ENCODE measurements at places on chromosomes 13 and 19. TPM values are rescaled to one million over a fixed set of nuclear protein-coding genes. Genes with fewer than 3 reads are reported as not detected.

GRCh38 chr13:51475727-51476501, 23.1 kb upstream of the INTS6 start:
- no peak for DNase-seq

GRCh38 chr13:105087945-105088344, 1447.5 kb downstream of the EFNB2 start:
- no peak for DNase-seq

RDH8 gene
- total RNA-seq, result 0.12 TPM

KLK7 gene
- not detected for total RNA-seq

- DNase-seq, result no peak
These were observed 128.3 kb downstream of the URI1 start for GRCh38 chr19:30070198-30070967.

DNA sequence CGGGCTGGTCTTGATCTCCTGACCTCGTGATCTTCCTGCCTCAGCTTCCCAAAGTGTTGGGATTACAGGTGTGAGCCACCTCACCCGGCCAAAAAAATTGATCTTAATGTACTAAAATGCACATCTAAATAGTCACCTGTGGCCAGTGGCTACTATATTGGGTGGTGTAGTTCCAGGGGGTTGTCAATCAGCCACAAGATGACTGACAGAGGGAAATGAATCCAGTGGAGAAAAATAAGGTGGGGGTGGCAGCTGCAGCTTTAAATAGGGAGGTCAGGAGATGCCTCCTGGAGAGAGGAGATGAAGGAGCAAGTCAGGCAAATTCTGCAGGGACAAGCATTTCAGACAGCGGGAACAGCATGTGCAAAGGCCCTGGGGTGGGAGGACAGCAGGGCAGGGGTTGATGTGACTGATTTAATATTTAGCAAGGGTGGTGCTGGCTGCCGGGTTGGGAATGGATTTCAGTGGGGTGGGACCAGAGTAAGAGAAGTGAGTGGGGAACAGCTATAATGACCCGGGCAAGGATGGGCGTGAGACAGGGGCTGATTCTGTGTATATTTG, 18.0 kb downstream of the TIMM13 start:
- no peak for DNase-seq

- no peak for DNase-seq
These were observed 700.0 kb downstream of the SLITRK6 start for GRCh38 chr13:85099245-85099644.

PALM3 gene
- under 0.01 TPM for total RNA-seq

DNA sequence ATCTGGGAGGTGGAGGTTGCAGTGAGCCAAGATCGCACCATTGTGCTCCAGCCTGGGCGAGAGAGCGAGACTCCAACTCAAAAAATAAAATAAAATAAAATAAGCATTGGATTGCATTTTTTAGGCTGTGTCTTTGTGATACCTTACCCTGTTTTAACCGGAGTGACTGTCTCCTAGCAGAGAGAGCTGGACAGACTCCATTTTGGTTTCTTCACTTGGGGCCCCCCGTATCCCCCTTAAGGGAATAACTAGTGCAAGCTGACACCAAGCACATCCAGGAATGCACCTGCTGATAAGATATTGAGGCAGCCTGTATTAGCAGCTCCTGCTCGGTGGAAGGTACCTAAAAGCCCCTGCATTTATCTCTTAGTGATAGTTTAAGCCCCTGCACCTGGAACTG, 20.8 kb upstream of the GPR32 start:
- no peak for DNase-seq

GRCh38 chr19:47863514-47863936, 4.5 kb downstream of the TPRX2 start:
- DNase-seq, result peak; percentile 69

DNA sequence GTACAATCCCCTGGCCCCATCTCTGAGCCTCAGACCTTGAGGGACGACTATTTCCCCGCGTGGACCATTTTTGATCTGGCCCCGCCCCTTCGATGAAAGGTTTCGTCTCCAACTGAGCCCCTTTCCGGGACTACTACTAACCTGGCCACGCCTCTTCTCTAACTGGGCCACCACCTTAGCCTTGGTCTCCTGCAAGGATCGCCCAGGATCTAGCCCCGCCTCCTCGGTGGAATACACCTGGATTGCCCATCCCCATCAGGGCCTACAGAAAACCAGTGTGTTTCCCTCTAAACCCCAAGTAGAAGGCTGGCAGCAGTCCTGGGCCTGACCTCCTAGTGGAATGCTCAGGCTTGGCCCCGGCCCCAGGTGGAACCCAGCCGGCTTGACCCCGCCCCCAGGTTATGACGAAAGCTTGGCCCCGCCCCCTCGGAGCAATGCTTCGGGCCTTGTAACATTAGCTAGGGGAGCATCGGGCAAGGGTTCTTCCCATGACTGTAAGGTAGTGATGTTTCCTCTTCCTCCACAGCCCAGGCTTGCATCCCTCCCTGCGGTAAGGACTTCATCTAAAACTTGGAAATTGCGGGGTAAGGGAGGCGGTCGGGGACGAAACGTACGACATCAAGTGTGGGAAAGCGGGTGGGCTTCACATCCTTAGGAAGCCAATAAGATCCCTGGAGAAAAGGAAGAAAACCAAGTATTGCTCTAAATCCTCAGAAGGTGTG, 9.1 kb downstream of the SPACA6 start:
- DNase-seq, result peak; percentile 56

DNA sequence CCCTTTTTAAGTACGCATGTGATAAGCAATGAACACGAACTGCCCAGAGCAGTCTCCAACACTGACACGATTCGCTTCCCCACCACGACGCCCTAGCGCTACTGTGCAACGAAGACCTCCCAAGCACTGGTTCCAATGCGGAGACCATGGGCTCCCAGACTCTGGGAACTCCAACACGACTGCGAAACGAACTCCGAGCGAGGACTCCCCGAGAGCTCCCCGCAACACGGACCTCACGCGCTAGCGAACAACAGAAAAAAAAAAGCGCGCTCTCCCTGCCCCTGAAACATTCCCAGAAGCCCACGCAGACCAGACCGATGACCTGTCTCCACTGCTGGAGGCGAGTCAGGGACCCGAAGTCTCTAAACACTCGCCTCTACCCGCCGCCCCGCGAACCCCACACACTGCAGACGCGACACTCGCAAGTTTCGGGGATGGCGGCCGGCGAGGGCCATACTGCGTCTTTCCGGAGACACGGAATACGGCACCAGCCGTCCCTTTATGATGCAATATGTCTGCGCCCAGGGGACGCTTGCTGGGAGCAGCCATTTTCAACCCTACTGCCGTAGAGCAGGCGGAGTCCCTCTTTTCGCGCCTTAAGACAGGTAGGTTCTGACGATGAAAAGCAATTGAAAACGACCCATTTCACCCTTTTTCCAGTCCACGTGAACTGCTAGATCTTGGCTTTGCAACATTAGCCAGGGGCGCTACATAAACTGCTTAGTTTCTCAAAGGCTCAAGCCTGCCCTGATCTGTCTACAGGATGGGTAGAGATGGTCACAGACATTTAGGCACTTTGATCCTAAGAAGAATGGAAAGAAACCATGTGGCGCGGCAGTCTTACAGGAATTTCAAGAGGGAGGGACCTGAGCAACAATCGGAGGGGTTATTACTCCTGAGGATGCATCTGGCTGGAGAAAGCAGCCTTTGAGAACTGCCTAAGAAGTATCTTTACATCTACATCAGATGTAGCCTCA, at the start of gene ZNF577:
Gene ZNF577 (minus strand): TSS at position 430 of the 977 bp plus-strand sequence. CDS start 7,569 bp downstream, outside the sequence.
- peak; percentile 84 for DNase-seq

DNA sequence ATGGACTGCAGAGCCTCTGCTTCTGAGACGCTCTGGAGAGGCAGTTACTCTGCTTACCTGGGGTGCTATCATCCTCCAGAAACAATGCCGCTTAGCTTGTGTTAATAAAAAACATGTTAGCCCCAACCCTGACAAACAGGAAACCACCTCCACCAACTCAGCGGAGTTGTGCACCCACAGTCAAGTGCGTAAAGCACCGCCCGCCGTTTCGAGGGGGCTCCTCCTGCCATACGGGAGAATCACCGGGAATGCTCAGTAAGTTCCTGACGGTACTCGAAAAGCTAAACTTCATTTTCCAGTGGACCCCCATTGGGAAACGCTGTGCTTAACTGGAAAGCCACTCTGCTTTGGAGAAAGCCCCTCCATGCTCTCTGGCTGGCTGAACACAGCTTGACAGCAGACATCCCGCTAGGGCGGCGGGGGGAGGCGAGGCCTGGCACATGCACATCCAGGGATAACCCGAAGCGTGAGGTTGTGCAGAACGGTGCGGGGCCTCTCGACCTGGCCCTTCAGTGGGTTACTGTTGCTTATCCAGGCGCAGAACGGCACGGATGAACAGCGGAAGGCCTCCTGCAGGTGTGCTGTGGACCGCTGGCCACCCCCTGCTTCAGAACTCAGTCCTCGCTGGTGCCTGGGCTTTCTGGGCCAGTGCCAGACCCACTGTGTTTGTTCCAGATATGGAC, 17.1 kb downstream of the GAS6 start:
- DNase-seq, result no peak

GRCh38 chr13:66981912-66982311, 248.2 kb downstream of the PCDH9 start:
- DNase-seq, result no peak

ZNF304 gene
- total RNA-seq, result 11.7 TPM

DNA sequence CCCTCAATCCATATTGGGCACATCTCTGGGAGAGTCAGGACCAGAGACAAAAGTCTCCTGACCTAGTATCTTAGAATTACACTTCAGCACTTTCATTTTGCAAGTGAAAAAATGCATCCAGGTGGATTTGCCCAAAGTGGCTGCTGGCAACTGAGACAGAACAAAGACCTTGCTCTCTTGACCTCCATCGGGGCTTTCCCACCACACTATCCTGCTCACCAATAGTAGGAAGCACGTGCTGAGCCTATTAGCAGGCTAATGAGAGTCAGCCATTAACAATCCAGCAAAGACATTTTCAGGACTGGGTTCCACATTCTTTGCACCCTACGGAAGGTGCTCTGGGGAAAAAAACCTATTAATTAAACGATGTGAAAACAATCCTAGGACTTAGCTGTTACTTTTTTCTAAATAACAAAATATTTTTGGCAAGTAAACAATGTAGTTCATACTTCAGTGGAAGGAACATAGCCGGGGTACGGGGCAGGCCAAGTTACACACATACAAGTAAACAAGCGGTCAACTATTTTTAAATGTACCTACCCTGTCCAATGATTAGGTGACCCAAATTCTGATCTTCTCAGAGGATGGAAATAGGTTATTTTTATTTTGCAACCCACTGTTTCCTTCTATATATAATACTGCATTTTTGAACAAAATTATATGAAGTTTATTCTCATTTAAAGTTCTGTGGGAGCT, 78.6 kb downstream of the CDADC1 start:
- DNase-seq, result no peak

DNA sequence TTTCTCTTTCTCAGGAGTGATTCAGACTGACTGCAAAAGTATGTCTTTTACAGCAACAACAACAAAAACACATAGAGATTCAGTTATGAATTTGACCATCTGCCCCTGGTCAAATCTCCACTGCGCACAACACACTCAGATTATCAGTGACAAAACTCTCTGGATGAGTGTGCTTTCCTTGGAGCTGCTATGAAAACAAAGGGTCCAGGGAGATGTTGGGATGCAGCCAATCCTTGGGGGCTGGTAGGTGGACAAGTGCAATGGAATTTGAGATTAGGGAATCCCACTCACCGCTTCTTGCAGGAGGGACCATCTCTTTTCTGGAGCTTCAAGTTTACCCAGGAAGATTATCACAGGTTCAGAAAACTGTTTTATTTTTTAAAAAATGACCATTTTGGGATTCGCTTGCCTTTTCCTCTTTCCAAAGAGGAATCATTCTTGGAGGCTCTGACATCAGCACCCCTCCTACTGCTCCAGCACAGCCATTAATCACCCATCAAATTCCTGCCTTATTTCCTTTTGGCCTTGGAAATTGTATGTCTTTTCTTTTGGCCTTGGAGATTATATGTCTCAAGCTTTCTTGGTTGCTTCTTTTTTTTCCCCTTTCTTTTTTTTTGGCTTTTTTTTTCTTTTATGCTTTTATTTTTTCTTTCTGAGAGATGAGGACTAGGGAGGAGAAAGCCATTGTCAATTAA, 311.8 kb downstream of the TSHZ3 start:
- no peak for DNase-seq

DNA sequence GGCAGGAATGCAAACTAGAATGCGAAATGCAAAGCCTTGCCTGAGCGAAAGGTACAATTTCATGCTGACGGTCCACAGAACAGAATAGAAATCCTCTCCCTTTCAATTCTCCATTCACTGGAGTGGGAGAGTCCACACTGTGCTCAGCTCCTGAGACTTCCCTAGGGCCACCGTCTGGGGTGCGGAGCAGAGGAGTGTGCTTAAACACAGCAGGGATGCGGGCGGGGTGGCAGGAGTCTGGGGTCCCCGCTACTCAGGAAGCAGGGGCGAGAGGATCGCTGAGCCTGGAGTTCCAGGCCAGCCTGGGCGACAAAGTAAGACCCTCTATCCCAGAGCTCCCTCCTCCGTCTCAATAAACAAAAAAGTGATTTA, 552 bp upstream of the ZNF816 start:
- no peak for DNase-seq

TTYH1 gene
- total RNA-seq, result not detected

DNA sequence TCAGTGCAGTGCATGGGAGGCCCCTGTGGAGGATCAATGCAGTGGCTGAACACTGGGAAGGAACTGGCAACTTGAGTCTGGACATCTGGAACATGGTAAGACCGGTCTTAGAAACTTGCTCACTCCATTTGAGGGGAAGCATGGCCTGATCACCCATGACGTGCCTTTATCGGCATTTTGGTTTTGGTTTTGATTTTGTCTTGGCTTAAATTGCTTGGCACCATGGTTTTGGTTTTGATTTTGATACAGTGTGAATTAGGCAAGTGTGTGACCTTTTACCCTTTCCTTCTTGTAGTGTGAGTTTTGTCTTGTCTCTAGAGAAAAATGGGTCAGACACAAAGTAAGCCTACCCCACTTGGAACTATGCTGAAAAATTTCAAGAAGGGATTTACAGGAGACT, 77.3 kb downstream of the ZNF486 start:
- no peak for DNase-seq

GRCh38 chr19:18789883-18790565, 1.1 kb downstream of the COMP start:
- DNase-seq, result no peak

DNA sequence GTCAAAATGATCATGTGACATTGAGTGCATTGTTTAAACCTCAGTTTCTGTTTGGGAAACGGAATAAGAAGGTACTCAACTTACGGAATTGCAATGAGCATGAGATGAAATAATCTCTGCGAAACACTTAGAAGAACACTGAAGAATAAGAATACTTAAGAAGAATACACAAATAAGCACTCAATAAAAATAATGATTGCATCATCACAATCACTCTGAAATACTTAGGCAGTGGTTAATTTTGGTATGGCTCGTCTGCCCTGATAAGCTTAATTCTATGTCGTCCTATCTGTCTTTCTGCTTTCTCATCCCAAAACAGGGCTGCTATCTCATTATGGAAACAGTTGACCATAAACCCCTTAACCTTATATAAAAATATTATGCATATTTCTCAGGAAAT, 823.6 kb downstream of the DIAPH3 start:
- no peak for DNase-seq

TSHZ3 gene
- 9.9 TPM for total RNA-seq

- peak; percentile 88 for DNase-seq
These were observed at the start of gene PDS5B for GRCh38 chr13:32586080-32586900. PDS5B (plus strand) TSS chr13:32586452; CDS start chr13:32648773, 62,321 bp downstream.

- no peak for DNase-seq
These were observed 46.5 kb downstream of the DNM2 start for GRCh38 chr19:10764340-10764894.

Measured in RPMI7951 (cell line).